ENCODE measurements at places on chromosomes 12 and 14.

DNA sequence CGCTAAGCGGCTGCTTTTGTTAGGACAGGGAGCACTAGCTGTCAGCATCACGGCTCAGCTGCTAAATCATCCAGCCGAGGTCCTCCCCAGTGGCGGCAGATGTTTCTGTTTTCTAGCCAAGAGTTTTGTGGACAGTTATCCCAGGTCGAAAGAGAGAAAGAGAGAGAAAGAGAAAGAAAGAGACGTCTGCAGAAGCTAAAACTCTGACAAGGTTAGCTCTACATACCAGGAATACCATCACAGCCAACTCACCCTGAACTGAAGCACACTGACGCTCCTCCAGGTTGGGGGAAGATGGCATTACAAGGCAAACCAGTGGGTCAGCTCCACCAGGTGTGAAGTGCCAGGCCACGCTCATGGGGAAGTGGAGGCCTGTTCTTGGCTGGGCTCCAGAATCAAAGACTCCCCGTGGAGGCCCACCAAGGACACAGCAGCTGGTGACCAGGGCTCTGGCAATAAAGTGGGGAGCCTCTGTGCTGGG is 64.9 kb upstream of the DICER1 start:
- DNase-seq: no peak

DNA sequence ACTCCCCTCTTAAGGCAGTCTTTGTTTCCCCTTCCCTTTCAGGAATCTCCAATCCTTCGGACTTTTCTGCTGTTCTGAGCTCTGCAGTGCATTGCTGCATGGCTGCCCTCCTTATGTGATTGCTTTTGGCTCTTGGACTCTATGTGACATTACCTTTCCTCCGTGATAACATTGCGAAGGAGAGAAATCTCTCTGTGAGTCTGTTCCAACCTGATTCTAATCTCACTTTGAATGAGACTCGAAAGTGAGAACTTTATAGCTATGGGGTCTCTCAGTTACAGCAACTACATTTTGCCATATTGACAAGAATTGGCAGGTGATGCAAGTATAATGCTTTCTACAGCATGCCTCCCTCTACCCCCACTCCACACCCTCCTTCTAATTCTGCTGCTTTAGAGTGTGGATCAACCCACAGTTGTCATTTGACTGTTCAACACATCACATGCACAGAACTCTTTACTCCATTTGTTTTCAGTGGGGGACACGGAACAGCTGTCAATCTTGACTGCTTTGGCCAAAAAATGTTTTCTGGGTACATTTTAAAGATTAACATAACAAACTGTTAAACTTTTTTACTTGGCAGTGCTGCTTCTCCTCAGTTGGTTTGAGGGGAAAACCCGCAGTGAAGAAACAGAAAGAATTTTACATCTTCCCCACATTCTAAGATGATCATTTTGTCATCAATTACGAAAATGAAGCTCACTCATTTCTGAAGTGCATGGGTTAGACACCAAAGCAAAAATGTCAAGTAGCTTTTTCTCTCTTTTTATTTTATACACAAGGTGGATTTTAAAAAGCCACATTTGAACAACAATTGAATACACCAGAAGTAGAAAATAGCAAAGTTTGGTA is 125.5 kb upstream of the RMST start:
- no peak for DNase-seq

DNA sequence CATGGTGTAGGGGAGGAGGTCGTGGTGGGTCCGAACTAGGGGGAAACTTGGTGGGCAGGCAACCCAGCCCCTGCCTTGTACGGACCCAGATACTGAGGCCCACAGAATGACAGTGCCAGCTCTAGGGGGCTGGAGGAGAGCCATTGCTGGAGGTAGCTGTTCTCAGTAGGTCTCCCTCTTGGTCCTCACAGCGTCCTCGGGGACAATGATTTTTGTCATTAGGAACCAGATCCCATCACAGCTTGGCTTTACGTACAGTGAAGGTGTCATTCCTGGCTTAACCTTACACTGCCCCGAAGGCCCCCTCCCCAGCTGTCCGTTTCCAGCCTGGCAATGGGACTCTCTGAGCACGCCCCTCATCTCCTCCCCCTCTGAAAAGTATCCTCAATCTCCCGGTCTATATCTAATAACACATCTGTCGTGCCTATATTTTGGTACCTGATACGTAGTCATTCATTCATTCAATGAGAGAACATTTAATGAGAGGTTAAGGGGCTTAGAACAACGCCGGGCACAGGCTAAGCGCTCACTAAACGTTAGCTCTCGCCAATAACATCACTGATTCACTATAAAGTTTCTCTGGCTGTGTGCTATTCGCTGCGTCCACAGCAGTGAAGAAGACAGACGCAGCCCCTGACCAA is 597 bp upstream of the DYNC1H1 start:
- no peak for DNase-seq

DNA sequence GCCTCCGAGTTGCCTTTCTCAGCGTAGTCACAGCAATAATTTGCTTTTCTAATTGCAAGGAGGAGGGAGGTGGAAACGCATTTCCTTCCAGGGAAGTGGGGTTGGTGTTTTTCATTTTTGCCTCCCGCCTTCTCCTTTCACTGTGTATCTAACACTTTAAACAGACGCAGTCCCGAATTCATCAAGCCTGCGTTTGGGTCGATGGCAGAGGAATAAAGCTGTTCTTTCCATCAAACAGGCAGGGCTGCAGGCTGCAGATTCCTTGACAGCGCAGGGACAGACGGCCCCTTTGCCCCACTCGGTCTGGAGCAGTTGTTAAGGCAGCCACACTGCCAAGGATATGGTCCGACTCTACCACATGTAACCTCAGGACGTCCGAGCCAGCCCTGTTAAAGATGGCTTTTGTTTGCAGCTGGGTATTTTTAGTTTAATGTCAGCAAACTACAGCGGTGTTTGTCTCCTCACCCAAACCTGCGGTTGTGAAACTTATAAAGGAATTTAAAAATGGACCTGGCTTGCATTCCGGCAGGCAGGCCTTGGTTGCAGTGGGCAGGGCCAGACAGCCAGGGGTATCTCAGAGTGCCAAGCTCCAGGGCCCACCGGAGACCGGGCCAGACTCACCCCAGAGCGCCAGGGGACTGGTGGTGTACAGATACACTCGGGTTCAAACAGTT is 2.1 kb downstream of the CHST11 start:
- DNase-seq: no peak

DNA sequence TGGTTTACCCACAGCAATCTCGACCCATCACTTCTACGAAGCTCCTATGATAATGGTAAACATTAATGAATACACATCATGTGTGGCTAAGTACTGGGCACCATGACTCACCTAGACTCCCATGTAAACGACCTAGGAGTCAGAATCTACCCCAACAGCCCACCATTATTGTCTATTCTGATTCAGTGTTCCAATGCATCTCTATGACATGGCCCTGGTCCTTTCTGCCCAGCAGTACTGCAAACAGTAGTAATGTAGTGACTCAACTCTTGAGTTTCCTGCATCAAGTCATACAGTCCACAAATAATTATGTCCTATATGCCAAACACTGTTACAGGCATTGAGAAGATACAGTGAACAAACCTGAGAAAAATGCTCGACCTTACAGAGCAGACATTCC is 14.6 kb downstream of the GTF2A1 start:
- DNase-seq: no peak

- no peak for DNase-seq
Measured at GRCh38 chr12:9992296-9992695, 6.6 kb downstream of the CLEC1B start.

- DNase-seq: no peak
Measured at GRCh38 chr14:101561145-101561896, at the start of gene DIO3. Gene DIO3, plus strand, starts transcription at chr14:101561495.

DNA sequence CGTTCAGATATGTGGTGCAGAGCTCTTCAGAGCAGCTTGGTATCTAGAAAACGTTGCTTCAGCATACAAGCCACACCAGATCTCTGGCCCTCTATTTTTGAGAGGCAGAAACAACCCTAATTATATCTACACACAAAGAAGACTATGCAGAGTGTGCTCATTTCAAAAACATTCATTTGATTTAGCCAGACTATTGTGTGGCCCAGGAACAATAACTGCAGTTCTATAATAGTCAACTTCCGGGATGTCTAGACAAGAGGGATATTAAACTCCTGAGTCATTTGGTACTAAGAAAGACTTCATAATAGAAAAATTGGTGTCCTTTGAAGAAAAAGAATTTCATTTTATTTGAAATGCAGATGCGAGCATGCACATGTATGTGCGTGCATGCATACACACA is 153.8 kb downstream of the PELI2 start:
- DNase-seq: no peak

DNA sequence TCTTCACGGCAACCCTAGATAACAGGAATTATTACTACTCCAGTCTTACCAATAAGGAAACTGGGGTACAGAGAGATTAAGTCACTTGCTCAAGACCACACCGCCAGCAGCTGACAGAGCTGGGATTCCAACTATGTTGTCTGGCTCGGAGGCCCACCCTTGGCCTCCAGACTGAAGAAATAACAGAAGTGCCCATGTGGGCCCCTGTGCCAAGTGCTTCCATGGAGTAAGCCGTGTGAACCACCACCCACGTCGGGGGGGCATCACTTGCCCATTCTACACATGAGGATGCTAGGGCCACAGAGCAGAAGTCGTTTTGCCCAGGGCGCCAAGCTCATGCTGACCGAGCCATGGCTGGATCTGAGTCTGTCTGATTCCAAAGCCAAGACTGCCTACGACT is 926 bp upstream of the CMKLR1 start:
- DNase-seq: no peak

GRCh38 chr12:68478516-68479260 is 132.0 kb upstream of the RAP1B start:
- DNase-seq: no peak

DNA sequence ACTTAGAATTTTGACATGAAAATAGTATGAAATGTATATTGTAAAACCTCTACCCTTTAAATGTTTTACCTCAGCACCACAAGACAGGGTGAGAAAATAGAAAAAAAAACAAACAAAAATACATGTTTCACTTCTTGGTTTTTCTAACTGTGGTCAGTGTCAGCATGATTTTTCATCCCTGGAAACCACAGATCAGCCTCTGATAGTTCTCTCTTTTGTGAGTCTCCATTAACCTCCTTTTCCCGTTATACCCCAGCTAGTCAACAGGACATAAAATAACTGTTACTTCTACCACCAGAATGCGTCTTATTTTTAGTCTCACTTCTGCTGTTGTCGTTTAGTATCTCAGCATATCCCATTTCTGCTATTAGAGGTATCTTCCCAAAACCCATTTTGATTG is 48.3 kb upstream of the KCNMB4 start:
- no peak for DNase-seq

GRCh38 chr12:65282840-65283239 is 4.4 kb downstream of the MSRB3 start:
- DNase-seq: no peak

DNA sequence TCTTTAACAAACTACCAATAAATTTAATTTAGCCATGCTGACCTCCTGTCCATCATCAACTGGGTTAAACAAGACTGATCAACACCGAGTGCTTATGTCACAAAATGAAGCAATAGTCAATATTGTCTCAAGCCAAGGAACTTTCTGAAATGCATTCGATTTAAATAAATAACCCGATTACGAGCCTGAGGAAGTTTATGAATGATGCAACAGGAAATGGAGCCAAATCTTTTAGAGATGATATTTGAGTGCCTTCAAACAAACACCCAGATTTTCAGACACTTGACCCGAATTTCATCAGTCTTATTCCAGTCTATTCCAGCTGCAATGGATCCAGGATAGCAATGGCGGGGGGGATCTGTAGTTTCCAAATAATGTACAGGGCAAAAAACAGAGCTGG is 27.9 kb downstream of the FAR2 start:
- DNase-seq: no peak

- no peak for DNase-seq
Measured at GRCh38 chr12:44114906-44115305, 279.0 kb downstream of the TMEM117 start.

- no peak for DNase-seq
Measured at GRCh38 chr12:80038062-80038560, 61.2 kb upstream of the OTOGL start.

DNA sequence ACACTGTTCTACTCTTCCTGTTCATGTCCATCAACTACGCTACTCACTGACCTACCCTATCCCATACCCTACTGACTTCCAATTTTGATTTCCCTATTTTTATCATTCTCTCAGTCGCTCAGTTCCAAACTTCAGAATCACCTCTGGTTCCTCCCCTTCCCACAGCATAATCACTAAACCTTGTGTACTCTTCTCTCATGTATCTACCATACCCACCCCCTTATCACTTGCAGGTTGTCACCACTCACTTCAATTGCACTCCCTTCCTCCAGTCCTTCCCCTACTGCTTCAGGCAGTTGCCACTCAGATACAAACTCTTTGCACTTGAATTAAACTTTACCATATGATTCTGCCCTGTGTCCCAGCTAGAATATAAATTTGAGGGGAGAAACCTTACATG is 6.3 kb downstream of the RACGAP1 start:
- no peak for DNase-seq

GRCh38 chr14:70641548-70642302 is at the start of gene TTC9:
Gene TTC9, plus strand, starts transcription at chr14:70641916. Its CDS starts 214 bp downstream, at chr14:70642130.
- no peak for DNase-seq

DNA sequence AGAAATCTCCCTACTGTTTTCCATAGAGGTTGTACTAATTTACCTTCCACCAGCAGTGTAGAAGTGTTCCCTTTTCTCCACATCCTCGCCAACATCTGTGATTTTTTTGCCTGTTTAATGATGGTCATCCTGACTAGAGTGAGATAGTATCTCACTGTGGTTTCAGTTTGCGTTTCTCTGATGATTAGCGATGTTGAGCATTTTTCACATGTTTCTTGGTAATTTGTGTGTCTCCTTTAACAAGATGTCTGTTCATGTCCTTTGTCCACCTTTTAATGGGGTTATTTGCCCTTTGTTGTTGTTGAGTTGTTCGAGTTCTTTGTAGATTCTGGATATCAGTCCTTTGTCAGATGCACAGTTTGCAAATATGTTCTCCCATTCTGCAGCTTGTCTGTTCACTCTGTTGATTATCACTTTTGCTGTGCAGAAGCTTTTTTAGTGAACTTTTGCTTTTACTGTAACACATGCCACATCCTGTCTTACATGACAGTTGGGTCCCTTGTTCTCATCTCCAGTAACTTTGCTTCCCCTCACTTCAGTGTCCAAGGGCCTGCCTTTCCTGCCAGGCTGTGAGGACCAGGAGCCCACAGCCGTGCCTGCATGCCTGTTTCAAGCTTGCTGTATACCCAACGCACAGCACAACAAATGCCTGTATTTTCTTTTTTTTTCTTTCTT is 64.9 kb downstream of the SPRING1 start:
- no peak for DNase-seq
